Stimulated activated CD4-positive, alpha-beta T cell treated with anti-CD3 and anti-CD28 coated beads, Interleukin-1b, Interleukin-23, amount 100 ng/mL, for 48 hours (primary cell): ENCODE measurements at places on chromosomes 3 and 15.

DNA sequence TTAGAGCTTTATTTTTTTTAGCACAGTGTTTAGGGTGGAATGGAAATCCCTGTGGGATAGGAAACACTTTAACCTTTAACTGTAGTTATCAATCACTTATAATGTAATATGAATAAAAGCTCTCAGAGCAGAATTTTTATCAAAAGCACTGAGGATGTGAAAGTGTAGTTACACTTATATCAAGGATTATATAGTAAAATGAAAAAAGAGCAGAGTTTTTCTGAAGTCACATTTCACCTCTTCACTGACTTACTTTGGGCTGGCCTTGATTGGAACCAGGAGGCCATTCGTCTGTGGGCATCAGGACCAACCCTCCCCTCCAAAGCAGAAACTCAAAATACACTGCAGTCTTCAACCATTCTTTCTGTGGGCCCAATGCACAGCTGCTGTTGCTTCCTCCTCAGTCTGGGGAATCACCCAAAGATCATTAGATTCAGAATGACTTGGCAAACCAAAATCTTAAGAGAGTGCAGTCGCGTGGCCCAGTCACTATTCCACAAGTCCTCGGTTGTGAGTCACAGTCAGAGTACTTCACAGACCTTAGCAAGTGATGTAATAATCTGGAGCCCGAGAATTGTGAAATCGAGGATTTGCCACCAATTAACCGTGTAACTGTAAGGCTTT, 132.6 kb upstream of the COL8A1 start:
- DNase-seq = peak; percentile 48

DNA sequence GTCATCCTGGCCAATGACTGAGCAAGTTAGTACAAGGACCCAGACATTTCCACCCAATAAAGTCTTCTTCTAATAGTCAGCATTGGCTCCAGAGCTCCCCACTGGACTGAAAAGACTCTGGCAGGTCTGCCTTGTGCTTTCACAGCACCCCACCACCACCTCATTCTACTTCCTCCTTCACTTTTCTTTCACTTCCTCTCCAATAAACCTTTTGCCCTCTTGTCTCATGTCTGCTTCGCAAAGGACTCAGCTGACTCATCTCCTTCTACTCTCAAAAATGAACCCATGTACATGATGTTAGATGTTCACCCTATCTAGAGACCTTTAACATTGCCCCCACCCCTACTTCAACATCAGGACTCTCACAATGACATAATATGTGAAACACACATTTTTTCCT, 181.0 kb upstream of the PPP2R3A start:
- no peak for DNase-seq

GRCh38 chr3:154188846-154189245, 67.7 kb downstream of the ARHGEF26 start:
- no peak for DNase-seq

- DNase-seq = no peak
Measured at GRCh38 chr15:60022379-60022741, 18.2 kb downstream of the FOXB1 start.

- no peak for DNase-seq
Measured at GRCh38 chr3:143321058-143321769, 201.6 kb downstream of the CHST2 start.

- DNase-seq = no peak
Measured at GRCh38 chr15:75061272-75061671, 37.9 kb downstream of the PPCDC start.

- DNase-seq = no peak
Measured at GRCh38 chr3:150519026-150519425, 27.3 kb downstream of the SERP1 start.

DNA sequence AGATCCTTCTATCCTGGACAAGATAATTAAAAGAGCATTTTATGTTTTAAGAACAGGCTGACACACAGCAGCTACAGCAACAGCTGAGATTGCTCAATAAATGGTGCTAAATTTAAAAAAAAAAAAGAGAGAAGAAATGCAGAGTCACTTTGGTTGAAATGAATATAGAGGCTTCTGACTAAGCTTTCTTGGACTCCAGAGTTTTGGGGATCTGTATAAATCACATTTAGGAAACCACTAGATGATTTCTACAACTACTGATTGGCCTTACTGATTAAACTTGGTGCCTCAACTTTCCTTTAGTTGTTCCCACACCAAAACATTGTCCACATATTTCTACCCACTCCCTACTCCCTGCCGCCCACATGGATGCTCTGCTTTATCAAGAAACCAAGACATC, 132.9 kb upstream of the ZBTB20 start:
- DNase-seq = no peak
